ENCODE measurements at places on chromosomes 6 and 20. TPM values are rescaled to one million over a fixed set of nuclear protein-coding genes. Genes with fewer than 3 reads are reported as not detected.

Gene SRSF12
- 0.97 TPM for total RNA-seq

Gene MOXD1
- total RNA-seq = 15.0 TPM

Gene CALHM6
- total RNA-seq = 1.2 TPM

GRCh38 chr6:150830439-150831165 is 34.9 kb upstream of the MTHFD1L start:
- DNase-seq = no peak

- no peak for DNase-seq
Measured at GRCh38 chr20:50048420-50049166, 64.4 kb downstream of the UBE2V1 start.

GRCh38 chr6:37624121-37624520 is 73.6 kb downstream of the MDGA1 start:
- DNase-seq = no peak

Gene CRISP3
- not detected for total RNA-seq

GRCh38 chr6:119218548-119218947 is 131.0 kb downstream of the MAN1A1 start:
- no peak for DNase-seq

Gene NKAIN4
- total RNA-seq = 0.45 TPM

DNA sequence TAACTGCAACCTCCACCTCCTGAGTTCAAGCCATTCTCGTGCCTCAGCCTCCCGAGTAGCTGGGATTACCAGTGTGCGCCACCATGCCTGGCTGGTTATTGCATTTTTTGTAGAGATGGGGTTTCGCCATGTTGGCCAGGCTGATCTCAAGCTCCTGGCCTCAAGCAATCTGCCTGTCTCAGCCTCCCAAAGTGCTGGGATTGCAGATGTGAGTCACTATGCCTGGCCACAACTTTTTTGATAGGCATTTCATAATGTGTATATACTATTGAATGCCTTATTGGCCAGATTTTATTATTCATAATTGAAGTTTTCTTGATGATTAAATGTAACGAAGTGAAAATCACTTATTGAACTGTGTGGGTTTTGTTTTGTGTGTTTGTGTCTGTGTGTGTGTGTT is 27.9 kb downstream of the FIG4 start:
- DNase-seq = no peak

Gene RIPOR2
- total RNA-seq = 14.4 TPM

Gene HLA-DOA
- total RNA-seq = 11.2 TPM

Gene SYTL3
- total RNA-seq = 4.8 TPM

DNA sequence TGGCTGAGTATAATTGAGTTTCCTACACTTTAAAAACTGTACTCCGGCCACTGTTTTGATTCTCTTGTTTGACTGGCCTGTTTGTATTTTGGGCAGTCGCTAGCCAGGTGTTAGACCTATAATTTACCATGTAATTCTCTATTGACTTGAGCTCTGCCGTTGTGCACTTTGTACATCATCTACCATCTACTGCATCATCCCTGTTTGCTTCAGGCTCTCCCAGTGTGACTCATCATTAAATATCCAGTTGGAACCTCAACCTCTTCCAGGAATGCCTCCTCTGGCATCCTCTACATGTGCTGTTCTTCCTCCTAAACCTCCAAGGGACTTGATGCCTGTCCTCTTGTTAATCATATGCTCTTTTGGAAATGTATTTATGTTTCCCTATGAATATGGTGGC is 72.3 kb downstream of the FARS2 start:
- no peak for DNase-seq

GRCh38 chr6:56279331-56280080 is 32.1 kb upstream of the COL21A1 start:
- DNase-seq = no peak

- no peak for DNase-seq
Measured at GRCh38 chr20:62198931-62199330, 16.1 kb downstream of the MTG2 start.

Gene TP53INP2
- 37.1 TPM for total RNA-seq

DNA sequence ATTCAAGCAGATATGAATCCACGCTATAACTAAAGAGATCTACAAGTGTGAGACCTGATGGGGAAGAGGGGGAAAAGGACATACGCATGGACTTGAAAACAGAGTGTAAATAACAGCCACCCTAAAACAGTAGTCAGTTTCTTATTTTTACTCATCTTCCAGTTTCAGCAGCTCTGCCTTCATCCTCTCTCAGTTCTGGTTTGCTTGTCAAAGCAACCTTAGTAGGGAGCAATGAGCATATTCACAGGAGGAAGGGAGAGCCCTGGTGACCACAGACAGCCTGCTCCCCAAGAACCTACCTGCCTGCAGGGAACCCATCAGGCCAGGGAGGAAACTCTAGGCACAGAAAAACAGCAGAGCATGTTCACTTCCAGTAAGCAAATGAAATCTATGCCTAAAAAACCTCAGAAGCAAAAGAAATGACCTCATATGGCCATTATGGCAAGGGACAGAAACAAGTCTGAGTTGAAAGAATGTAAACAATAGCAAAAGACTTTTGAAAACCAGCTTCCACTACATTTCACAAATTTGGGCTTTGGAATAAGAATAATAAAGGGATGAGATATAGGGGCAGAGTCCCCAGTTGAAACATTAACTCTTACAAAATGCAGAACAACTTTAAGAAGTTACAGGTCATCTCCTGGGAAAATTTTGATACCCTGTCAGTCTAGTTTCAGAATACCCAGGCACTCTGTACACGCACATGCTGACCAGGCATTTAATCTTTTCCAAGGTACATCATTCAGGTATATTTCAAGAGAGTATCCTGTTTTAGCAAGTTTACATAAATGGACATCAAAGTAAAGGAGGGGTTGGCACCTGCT is 120.8 kb upstream of the BCLAF1 start:
- DNase-seq = no peak

DNA sequence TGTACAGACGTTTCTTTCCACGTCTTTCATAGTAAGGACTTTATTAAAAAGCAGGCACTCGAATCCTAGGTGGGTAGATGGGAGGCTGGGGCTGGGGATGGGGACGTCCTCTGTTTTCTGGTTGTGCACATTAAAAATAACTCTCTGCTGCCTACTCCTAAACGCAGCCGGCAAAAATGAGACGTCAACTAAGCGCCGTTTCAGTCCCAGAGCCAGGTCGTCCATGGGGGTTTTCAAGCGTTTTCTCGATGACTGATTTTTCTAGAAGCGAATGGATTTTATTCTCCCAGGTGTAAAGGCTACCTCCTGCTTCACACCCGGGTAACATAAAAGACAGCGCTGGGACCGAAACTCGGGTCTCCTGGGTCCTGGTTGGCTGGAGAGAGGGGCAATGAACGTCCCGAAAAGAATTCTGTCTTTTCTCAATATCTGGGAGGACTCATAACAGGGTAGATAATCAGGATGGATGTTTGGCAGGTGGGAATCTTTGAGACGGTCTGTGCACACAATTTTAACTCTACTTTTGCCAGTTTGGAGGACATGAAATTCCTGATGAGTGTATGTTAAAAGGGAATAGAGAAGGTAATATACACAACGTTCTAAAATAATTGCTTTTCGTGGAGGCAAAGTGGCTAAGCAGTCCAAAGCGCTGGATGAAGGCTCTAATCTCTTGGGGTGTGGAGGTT is 25.2 kb downstream of the GPX6 start:
- DNase-seq = peak; percentile 90

Gene CCDC170
- total RNA-seq = 0.57 TPM

- DNase-seq = no peak
Measured at GRCh38 chr6:73290435-73290834, 27.4 kb upstream of the KHDC1 start.

Gene TINAG
- total RNA-seq = not detected

DNA sequence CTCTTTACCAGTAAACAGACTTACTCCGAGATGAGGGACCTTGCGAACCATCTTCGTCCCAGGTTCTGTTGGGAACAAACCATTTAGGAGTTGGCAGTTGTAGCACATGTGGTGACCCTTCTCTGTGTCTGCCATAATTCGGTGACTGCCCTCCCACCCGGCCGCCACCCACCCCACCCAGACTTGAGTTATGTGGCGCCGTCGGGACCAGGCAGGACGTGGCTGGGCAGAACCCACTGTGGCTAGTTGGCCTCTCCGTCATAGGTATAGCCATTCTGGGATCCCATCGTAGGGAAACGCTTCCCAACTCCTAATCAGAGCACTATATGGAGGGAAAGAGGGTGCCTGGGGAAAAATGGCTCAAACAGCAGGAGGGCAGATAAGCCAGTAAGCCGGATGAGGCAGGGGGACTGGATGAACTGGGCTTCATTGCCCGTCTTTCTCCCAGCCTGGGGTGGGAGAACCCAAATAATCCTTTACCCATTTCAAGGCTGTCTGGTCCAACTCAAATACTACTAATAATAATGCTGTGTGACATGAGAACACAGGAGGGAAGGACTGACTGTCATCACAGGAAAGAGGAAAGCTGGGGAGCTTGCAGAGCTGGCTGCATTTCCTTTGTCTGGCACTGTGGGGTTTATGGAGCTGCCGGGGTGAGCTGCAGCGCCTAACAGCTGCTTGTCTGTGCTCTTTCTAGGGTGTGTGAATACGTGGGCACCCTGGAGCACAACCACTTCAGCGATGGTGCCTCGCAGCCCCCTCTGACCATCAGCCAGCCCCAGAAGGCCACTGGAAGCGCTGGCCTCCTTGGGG is 73.0 kb upstream of the PBOV1 start:
- peak; percentile 81 for DNase-seq

- DNase-seq = no peak
Measured at GRCh38 chr6:28896505-28897368, 27.0 kb downstream of the TRIM27 start.

DNA sequence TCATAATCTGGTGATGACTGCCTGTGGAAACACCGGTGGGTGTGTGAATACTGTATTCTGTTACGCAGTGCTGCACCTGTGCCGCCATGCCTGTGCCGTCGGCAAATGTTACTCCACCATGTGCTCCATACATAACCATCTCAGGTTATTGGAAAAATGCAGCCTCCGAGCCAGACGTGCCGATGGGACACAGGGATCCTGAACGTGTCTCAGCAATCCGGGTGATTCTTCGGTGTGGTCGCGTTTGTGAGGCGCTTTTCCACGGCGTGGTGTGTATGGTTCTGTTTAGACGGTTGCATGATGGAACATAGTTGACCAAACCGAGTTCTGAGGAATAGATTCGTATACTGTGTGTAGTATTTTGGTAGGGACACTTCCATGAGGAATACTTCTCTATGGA is 130.3 kb downstream of the SMOC2 start:
- DNase-seq = no peak

DNA sequence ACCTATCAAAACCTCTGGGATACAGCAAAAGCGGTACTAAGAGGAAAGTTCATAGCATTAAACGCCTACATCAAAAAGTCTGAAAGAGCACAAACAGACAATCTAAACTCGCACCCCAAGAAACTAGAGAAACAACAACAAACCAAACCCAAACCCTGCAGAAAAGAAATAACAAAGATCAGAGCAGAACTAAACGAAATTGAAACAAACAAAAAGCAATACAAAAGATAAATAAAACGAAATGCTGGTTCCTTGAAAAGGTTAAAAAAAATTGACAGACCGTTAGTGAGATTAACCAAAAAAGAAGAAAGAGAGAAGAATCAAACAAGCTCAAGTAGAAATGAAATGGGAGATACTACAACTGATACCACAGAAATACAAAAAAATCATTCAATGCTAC is 302.3 kb downstream of the RNGTT start:
- no peak for DNase-seq

DNA sequence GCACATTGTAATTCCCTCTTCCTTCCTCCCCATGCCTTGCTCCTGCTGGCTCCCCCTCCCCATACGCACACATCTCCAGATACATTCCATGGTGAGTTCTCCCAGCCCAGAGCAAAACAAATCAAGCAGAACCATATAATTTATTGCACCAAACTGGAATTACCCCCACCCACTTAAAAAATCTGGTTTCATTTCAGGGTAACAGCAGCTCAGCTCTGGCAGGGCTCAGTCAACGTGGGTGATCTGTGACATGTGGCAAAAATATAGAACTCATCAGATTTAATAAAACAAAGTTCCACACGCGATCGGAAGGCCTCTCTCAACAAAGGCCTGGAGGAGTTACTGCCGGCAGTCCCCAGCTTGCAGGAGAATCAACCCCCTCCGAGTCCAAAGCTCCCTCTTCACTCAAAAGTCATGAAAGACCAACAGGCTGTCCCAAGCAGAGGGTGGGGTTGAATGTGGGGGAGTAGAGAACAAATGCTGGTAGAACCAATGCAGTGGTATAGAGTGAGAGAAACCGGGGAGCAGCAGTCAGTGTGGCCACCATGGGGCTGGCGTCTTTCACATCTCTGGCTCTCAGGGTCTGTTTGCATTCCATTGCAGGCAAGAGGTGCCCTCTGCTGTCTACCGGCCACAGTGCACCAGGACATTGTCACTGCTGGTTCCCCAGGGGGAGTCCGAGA is 323.3 kb upstream of the NT5E start:
- DNase-seq = no peak

- no peak for DNase-seq
Measured at GRCh38 chr20:49447946-49448809, 34.3 kb downstream of the KCNB1 start.

Gene OOEP
- not detected for total RNA-seq

GRCh38 chr20:3687655-3688054 is 5.8 kb upstream of the ADAM33 start:
- DNase-seq = no peak
